ENCODE measurements at places on chromosomes 11 and 22.

DNA sequence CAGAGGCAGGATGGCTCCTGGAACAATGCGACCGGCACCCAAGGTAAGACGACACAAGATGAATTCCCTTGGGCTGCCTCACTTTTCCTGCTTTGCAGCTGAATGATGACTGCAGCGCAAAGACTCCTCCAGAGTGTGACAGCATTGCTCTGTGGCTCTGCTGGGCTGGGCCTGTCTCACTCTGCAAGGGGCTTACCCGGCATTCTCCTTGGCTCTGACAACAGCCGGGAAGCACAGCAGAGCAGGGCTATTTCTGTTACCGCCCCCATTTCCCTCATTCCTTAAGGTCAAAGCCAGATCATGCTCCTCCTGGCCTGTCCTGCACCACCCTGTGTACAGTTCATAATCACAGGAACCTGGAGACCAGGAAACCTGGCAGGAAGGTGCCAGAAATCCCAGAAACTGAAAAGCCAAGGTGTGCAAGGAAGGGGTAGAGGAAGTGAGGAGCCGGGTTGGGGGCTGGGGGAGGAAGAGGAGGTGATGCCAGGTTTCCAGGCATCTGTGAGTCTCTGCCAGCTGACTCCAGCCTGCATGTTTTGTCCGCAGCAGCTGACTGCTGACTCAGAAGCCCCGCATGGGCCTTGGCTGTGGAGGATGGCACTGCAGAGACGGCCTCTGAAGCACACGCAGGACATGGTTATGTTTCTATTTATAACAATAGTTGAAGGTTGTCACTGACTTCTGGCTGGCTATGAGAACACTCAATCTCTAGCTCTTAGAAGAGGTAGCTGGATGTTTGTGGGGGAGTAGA, 113.6 kb downstream of the MICAL3 start:
- DNase-seq: no peak

- DNase-seq: no peak
Observed at GRCh38 chr11:1049431-1049891, 12.9 kb upstream of the MUC6 start.

GRCh38 chr11:128367573-128367972, 219.8 kb downstream of the ETS1 start:
- no peak for DNase-seq

DNA sequence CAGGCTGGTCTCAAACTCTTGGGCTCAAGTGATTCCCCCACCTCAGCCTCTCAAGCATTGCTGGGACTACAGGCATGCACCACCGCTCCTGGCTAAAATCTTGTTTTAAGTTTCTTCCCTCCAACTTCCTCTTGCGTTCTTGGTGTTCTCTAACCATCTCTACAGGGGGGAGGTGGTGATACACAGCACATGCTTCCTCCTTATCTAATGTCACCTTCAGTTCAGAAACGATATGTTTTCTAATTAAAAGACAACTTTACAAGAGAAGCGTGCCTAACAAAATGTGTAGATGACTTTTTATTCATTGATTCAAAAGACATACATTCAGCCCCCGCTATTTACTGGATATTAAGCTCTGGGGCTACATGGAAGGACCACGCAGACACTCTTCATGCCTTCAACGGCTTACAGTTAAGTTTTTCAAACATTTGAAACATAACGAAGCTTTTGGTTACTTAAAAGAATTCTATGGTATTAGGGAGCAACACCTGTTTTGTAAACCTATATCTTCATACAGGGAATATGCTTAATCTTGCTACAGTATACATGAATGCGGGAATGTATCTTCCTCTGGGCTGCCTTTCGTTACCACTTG, 933 bp upstream of the DLAT start:
- DNase-seq: no peak

DNA sequence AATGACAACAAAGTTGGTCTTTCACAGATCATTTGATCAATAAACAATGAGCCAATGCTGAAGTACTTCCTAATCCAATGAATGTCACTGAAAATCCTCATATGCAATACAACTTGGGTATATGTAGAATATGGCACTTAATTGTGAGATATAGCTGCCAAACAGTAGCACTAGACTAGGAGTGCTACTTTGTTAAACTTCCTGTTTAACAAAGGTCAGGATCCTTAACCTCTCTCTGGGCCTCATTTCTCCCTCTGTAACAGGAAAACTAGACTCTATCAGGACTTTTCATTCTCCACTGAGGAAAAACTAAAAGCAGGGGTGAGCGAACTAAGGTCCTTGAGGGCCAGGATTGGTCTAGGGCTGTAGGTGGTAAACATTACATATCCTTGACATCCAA, 56.1 kb downstream of the PITPNB start:
- DNase-seq: no peak

GRCh38 chr11:73156686-73157085, 14.6 kb upstream of the FCHSD2 start:
- no peak for DNase-seq

DNA sequence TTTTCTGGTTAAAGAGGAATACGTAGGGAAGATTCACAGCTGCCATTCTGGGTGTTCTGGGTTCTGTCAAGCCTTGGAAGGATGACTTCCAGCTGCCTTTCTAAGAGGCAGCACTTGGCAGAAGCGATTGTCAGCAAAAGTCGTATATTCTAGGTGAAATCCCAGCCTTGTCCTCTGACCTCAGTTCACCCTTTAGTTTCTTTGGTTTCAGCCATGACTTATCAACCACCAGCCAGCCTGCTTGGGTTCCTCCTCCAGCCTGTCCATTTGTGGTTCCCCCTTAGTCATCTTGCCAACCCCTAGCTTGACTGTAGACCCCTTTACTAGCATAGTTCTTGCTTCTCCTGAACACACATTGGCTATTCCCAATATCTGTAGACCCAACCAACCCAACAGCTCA, 102.3 kb upstream of the CD44 start:
- DNase-seq: no peak

DNA sequence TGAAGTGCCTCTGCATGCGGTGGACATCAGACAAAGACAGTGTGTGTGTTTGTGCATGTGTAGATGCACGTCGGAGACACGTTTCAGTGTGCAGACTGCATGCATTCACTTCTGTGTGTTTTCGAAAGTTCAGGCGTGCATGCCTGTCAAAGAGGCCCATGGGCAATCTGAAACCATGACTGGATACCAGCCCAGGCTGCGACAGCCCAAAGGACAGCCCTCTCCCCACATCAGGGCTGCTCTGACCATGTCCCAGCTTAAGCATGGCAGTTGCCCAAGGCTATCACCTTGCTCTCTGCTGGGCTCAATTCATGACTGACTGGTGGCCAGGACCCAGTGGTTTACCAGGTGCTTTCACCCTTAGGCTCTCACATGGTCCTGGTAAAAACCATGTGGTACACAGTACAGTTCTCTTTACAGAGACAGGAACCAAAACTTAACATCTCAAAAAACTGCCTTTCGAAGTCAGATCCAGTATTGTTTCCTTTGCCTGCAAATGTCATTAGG, 423.7 kb upstream of the CADM1 start:
- no peak for DNase-seq

GRCh38 chr11:47940904-47941649, 39.3 kb upstream of the PTPRJ start:
- no peak for DNase-seq

DNA sequence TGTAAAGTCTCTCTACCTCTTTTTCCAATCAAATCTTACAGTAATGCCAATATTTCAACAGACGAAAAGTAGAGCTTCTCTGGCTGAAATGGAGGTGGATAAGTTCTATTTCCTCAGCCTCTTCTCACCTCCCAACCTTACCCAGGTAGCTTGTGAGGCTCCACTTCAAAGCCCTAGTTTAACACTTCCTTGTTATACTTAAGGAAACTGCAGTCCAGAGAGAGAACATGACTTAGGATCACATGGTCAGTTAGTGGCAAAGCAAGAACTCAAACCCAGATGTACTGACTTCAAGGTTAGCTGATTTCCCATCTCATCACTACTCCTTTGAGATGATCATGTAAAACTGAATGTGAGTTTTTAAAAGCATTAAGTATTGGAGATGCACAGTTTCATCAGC, 32.5 kb downstream of the PAK1 start:
- no peak for DNase-seq
